ENCODE measurements at places on chromosomes 1 and 21.

GRCh38 chr1:2089051-2089450, 38.8 kb downstream of the PRKCZ start:
- no peak for DNase-seq

- DNase-seq: no peak
Measured at GRCh38 chr1:230548997-230549396, 93.3 kb upstream of the COG2 start.

- DNase-seq: no peak
Measured at GRCh38 chr1:20399606-20400180, 86.3 kb downstream of the CAMK2N1 start.

GRCh38 chr21:37658817-37659458, 257.3 kb downstream of the KCNJ6 start:
- DNase-seq: no peak

DNA sequence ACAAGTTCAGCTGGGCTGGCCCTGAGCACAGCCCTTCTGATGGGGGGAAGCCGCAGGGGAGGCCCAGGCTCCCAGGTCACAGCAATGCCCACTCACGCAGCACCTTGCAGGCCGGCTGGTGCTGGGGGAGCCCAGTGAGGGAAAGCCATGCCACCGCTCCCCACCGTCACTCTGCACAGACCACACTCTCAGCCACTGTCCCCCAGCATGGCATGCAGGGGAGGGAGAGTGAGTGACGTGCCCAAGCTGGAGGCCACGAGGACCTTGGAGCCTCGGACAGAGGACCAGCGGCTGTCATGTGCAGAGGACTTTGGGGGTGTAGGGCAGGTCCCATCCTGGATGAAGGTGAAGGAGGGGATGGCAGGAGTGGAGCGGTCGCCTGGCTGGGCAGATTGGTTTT, 25.1 kb downstream of the SLC45A1 start:
- DNase-seq: no peak

DNA sequence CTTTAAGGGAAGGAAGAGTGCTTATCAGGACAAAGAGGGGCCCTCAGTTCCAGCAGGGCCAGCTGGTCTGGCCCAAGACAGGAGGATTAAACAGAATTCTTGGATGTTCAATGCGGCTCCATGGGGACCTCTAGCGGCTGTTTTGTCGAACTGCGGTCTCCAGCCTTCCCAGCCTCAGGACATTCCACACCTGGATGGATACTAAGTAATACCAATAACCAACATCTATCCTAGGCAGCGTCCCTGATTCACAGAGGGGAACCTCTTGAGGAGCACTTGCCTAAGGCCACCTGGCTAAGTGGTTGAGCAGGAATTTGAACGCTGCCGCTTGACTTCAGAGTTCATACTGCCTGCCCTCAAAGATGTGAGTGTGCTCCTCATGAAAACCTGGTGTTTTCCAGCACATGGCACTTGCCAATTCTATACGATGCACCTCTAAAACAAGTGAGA, 15.5 kb upstream of the CD247 start:
- DNase-seq: peak; percentile 79

DNA sequence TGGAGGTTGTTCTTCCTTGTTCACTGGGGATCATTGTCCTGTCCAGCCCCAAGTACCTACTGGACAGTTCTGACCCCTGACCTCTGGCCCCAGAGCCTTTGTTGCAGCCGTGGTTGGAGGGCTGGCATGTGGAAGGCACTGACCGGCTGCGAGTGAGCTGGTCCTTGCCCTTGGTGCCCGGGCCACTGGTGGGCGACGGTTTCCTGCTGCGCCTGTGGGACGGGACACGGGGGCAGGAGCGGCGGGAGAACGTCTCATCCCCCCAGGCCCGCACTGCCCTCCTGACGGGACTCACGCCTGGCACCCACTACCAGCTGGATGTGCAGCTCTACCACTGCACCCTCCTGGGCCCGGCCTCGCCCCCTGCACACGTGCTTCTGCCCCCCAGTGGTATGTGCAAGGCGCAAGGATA, 11.4 kb downstream of the TIE1 start:
- DNase-seq: no peak

GRCh38 chr1:154427173-154428139, 22.3 kb downstream of the IL6R start:
- DNase-seq: no peak

DNA sequence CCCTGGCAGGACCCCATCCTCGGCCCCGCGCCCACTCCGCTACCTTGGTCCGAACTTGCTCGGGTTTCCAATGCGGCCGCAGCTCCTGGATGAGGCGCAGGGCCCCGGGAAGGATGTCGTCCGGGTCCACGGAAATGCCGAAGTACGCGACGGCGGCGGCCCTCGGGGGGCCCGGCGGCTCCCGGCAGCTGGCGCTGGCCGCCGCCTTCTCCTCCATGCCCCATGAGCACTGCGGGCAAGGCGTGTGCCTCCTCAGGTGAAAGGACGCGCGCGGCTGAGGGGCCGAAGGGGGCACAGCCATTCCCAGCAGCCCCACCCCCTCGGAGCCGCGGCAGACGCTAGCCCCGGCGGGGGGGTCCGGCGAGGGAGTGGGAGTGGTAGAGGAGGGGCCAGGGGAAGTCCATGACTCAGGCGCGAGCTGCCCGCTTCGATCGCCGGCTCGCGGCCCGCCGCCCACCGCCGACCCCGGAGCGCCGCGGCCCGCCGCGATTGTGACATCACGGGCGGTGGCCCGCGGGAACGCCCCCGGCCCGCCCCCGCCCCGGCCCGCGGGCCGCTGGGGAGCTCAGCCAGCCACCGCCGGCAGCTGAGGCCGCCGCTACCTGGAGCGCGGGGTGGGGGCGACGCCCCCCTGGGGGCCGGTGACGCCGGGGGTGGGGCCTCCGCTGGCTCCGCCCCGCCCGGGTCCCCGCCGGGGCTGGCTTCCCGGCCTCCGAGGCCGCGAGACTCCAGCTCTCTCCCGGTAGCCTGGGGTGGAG, at the start of gene ETNK2:
Gene ETNK2 (minus strand): TSS at position 493 of the 758 bp plus-strand sequence. CDS start 192 bp downstream, at position 301.
- DNase-seq: peak; percentile 71

GRCh38 chr1:21397813-21398188, 42.1 kb upstream of the NBPF3 start:
- DNase-seq: peak; percentile 27

DNA sequence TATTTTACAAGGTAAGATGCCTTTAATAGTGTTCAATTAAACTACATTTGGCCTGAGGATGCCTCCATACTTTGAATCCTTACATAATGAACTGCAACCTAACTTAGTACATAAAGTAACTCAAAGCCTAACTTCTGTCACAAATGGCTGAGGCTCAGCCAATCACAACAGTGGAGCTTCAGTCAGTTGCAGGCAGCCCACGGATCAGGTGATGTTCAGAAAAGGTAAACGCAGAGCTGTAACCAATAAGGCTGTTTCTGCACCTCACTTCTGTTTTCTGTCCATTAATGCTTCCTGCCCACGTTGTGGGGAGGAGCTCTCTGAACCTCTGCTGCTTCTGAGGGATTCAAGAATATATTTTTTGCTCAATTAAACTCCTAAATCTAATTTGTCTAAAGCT, 94.8 kb upstream of the KIAA0040 start:
- no peak for DNase-seq

- no peak for DNase-seq
Measured at GRCh38 chr1:178470411-178470960, 26.3 kb downstream of the CLEC20A start.

DNA sequence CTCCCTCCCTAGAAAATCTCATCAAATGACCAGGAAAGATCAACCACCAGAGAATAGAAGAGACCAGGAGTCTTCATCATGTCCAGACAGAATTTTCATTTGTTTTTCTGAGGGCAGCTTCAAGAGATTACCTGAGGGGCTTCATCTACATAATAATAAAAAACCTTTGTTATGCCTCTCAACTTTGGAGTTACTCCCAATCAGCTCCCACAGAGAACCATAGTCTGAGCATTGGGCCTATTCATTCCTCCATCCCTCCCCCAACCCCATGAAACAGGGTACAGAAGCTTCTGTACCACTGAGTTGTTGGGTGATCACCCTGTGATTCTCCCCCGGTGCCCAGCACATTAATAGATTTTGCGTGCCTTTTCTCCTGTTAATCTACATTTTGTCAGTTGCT, 53.3 kb upstream of the PRRC2C start:
- DNase-seq: no peak

- DNase-seq: no peak
Measured at GRCh38 chr1:167450843-167451242, 67.5 kb downstream of the CD247 start.

- DNase-seq: no peak
Measured at GRCh38 chr1:201157949-201158348, 3.7 kb upstream of the TMEM9 start.

DNA sequence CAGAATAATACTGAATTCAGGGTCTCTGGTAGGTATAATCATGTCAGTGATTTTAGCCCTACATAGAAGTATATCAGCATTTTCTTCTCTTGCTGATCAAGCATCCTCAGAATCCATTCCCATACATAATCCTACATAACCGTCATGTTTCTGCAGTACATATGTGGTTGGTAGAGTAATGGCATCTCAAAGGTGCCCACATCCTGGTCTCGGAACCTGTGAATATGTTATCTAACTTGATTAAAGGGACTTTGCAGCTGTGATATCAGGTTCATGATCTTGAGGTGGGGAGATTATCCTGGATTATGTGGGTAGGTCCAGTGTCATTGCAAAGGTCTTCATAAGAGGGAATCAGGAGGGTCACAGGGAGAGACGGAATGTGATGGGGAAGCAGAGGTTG, 69.4 kb upstream of the KIF1B start:
- no peak for DNase-seq

GRCh38 chr21:41170442-41170841, 2.5 kb downstream of the BACE2 start:
- DNase-seq: peak; percentile 7

- DNase-seq: no peak
Measured at GRCh38 chr1:38022810-38023209, 10.3 kb downstream of the UTP11 start.

- no peak for DNase-seq
Measured at GRCh38 chr21:44434568-44434925, 20.8 kb upstream of the LRRC3 start.

DNA sequence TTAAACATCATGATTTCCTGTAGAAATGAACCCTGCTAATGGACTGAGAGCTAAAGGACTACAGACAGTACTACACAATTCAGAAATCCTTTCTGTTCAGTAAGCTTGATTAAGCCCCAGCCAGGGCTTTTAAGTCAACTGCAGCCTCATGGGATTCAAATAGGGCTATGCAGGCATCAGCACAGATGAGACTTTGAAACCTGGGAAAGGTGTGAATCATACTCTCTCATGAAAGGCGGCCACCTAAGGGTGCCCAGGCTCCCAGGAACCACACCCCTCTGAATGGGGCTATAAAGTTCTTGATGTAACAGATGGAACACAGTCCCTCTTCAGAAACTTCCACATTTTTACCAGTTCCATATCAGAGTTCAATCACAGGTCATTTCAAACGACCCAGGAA, 7.6 kb downstream of the SIPA1L2 start:
- no peak for DNase-seq

- peak; percentile 9 for DNase-seq
Measured at GRCh38 chr1:157626099-157626498, 28.2 kb upstream of the FCRL4 start.

- no peak for DNase-seq
Measured at GRCh38 chr1:94130851-94131595, 10.1 kb upstream of the ABCA4 start.

DNA sequence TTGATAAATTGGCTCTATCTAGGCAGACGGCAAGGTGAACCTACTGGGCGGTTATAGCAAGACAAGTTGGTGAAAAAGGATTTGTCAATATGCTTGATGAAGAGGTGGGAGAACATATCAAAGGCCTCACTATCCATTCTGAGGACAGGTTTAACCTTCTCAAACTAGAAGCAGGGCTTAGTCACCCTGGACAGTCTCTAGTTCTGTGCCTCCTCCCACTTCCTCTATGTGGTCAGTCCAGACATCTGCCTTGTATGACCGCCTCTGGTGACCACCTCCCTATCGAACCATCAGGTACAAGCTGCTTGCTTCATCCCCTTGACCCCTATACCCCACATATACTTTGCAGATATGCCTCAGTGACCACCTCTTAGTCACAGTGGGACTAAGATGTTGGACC, 2.3 kb upstream of the SCYL3 start:
- DNase-seq: no peak
